ENCODE measurements at places on chromosomes 11 and 22. TPM values are rescaled to one million over a fixed set of nuclear protein-coding genes. Genes with fewer than 3 reads are reported as not detected.

DNA sequence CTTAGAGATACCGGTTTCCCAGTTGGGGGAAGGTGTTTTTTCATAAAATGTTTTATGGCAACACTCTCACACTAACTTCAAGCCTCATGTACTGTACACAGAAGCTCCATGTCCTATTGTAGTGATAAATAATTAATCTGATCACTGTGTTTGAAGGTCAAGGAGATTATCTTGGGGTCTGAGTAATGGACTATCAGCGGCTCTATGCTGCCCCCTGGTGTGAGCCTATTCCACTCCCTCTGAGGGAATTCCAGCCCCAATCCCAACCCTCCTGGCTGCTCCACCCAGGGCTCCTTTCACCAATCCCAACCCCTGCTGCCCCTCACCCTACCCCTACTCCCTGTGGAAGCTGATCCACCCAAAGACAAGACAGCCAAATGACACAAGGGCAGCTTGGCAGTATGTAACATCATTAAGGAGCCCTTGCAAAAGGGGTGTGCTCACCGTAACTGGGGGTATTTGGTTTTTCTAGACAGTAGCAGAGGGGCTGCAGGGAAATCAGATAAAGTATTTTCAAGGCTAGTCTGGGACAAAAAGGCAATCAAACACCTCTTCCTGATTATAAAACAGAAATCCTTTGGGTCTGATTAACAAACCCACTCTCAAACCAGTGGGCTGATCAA, 22.3 kb downstream of the HPS4 start:
- DNase-seq = peak; percentile 57

GRCh38 chr11:9982796-9983579, 311.0 kb downstream of the SBF2 start:
- no peak for DNase-seq

GRCh38 chr11:132095230-132096131, 725.1 kb downstream of the NTM start:
- no peak for DNase-seq

The TCIRG1 gene
- 202 TPM for total RNA-seq

DNA sequence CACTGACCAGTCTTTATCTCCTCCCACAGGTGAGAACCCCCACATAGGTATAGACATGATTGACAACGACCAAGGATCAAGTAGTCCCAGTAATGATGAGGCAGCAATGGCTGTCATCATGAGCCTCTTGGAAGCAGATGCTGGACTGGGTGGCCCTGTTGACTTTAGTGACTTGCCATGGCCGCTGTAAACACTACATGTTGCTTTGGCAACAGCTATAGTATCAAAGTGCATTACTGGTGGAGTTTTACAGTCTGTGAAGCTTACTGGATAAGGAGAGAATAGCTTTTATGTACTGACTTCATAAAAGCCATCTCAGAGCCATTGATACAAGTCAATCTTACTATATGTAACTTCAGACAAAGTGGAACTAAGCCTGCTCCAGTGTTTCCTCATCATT, 76.5 kb downstream of the BTBD10 start:
- no peak for DNase-seq

The ANO5 gene
- total RNA-seq = not detected
